ENCODE measurements at places on chromosomes 7 and 10. TPM values are rescaled to one million over a fixed set of nuclear protein-coding genes. Genes with fewer than 3 reads are reported as not detected.

- no peak for DNase-seq
Observed at GRCh38 chr10:14578060-14578952, 196.4 kb downstream of the FAM107B start.

DNA sequence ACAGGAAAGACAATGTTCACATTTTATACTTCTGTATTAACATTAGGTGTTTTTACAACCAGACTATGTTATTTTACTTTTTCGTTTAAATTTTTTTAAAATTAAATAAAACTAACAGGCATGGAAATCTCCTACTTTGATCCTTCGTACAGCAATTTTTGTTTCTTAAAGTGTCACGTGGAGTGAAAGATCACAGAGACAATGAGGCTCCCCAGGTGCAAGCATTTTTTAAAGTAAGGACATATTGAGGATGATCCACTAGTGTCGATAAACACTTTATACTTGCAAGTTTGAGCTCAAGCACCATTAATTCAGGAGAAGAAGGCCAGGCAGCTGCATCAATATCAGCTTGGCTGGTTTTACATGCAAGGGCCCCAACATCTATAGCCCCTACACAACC lies 68.5 kb upstream of the FAM133B start:
- no peak for DNase-seq

GRCh38 chr7:23205909-23206767 lies 24.3 kb downstream of the NUP42 start:
- DNase-seq = no peak

DNA sequence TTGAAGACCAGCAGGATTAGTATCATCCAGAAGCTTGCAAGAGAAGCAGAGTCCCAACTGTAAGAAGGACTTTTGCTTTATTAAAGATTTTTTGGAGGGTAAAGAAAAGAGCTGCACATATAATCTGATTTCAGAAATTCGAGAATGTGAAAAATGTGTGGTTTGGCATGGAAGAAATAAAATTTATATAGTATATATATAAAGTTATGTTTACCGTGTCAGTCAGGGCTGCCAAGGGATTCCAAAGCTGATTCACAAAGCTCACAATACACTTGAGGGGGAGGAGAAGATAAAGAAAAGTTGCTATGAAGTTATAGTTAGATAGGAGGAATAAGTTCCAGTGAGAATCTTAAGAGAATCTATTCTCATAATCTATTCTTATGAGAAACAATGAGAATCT lies 231.8 kb upstream of the CACNA2D1 start:
- no peak for DNase-seq

Gene SPDYE2
- total RNA-seq = not detected

- DNase-seq = no peak
Observed at GRCh38 chr10:106555599-106555998, 608.9 kb downstream of the SORCS1 start.
